NCI-H1436 (cell line): ENCODE measurements at places on chromosomes 4 and X.

- DNase-seq = no peak
These were observed 607.8 kb downstream of the FSTL5 start for GRCh38 chr4:161555689-161556660.

DNA sequence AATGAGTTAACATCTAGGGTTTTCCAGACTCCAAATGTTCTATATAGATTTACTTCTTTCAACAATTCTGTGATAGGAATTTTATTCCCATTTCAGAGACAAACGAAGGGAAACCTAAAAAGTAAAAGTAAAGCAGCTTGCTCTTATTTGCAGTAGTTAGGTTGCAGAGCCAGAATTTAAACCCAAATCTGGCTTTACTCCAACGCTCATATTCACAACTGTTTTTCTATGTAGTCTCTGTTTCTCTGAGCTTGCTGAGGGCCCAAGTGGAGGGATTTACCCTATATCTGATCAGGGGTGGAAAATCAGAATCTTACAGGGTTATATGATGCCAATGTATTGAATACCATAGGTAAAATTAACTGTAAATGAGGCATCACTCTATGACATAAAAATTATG is 599.1 kb upstream of the GRIA3 start:
- DNase-seq = no peak

- DNase-seq = peak; percentile 49
These were observed 313.0 kb downstream of the DCTD start for GRCh38 chr4:182604161-182604622.

DNA sequence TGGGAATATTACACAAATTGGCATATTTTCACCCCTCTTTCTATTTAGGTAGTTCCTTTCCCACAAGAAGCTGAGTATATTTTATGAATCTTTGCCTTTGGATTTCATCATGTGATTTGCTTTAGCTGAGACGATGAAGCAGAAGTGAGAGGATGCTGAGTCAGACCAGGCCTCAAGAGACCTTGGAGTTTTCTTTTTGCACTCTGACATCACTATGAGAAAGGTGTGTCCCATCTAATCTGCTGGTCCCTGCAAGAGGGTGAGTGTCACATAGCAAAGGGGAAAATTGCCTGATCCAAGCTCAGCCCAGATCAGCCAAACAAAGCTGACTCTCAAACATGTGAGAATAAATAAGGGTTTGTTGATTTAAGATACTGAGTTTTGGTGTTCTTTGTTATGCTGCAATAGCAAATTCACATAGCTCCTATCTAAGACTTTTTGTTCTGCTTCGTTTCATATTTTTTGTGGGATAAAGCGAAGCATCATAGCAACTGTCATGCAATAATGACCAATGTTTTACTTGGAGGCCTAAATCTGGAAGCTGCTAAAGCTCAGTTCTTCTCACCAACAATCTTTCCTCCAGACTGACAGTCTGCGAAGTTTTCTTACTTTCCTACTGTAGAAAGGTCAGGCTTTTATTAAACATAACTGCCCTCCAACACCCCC is 176.9 kb downstream of the PDHA2 start:
- no peak for DNase-seq

GRCh38 chr4:67397931-67398330 is 147.4 kb downstream of the CENPC start:
- DNase-seq = no peak

DNA sequence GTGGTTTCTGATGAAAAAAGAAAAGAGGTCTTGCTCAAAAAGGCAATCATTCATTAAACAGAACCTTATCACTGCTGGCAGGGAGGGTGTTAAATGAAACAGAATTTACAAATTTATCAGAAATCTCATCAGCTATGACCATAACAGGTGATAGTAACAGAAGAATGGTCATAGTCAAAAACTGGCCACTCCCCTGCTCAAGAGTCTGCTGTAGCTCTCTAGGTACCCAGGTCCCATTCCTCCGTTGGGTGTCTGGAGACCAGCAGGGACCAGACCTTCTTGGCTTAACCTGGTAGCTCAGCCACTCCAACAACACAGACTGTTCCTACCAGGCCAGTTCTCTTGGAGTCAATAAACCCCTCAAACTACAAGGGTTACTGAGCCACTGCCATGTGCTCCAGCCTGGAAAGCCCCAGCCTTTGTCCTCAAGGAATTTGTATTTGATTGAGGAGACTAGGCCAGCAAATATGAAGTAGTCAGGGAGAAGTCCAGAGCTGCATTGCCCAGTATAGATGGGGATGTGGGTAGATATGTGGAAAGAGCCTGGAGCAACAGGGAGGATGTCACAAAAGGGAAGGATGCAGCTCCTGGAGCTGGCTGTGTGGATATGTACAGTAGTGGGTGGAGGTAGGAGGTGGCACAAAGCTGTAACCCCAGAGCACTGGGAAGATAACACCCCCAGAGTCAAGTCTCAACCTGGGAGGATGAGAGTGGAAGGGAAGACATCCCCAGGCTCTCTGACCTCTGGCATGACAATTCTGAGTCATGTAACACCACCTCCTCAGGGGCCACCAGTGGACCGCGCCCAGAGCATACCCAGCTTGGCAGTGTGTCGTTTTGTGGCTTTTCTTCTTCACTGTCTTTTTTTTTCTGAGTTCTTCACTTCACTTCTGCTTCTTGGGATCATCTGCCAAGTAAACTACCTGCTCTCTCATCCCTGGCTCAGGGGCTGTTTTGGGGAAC is 21.9 kb downstream of the RASL11B start:
- DNase-seq = no peak

- DNase-seq = no peak
These were observed 6.7 kb upstream of the WAS start for GRCh38 chrX:48676893-48677270.

- DNase-seq = peak; percentile 39
These were observed 137.7 kb upstream of the RAPGEF2 start for GRCh38 chr4:158965226-158965625.
